Left ventricle myocardium inferior (tissue), 1 donor: ENCODE measurements at places on chromosomes 3 and 15.

- no peaks in the 10 kb centered on the region for H3K36me3 ChIP-seq
- peaks cover 5% of the 10 kb centered on the region for H3K4me1 ChIP-seq
- H3K27me3 ChIP-seq: no peaks in the 10 kb centered on the region
- no peak overlapping the region for H3K27ac ChIP-seq
These were observed 967.8 kb upstream of the CFAP20DC start for GRCh38 chr3:60017631-60018030.

DNA sequence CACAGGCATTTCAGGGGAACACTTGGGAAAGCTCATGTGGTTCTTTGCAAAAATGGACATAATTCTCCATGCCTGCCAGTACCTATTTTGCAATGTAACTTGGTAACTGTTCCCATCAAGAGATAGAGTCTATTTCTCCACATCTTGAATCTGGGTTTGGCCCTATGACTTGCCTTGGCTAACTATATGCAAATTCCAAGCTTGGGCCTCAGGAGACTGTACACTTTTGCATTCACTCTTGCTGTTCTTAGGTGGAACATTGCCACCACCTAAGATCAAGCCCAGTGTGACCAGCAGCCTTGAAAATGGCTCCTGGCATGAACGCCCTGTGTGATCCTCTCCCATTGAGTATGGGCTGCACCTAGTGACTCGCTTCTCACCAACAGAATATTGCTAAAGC is 19.8 kb upstream of the SMAD6 start:
- peaks cover 34% of the 10 kb centered on the region for H3K4me1 ChIP-seq
- no peak overlapping the region for H3K4me3 ChIP-seq
- H3K27ac ChIP-seq: no peak overlapping the region
- no peaks in the 10 kb centered on the region for H3K36me3 ChIP-seq
- H3K27me3 ChIP-seq: no peaks in the 10 kb centered on the region

DNA sequence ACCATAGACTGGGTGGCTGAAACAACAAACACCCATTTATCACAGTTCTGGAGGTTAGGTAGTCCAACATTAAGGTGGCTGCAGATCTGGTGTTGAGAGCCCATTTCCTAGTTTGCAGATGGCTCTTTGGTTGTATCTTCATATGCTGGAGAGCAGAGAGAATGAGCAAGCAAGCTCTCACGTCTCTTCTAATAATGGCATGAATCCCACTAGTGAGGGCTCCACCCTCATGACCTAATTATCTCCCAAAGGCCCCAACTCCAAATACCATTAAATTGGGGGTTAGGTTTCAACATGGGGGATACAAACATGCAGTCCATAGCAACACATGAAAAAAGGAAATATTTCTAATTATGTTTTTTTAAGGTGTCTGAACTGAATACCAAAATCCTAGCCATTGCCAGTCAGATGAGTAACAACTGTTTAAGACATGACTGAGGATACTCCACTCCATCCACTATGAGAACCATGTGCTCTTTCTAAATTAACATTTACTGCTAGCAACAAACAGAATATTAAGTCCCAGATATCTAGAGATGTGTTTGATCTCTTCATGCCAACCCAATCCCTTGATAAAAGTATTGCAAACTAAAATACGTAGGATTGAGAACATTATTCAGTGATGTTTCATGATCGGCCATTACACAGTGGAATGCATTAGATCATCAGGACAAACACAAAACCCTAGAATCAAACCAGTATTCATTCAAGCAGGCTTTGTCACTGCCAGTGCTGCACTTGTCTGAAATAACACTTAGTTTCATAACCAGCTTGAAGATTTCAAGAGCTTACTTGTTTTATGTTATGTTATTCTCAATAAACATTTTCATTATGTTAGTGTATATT is 340.3 kb downstream of the SLC9A9 start:
- no peaks in the 10 kb centered on the region for H3K36me3 ChIP-seq
- H3K4me3 ChIP-seq: no peak overlapping the region
- no peaks in the 10 kb centered on the region for H3K27me3 ChIP-seq
- no peaks in the 10 kb centered on the region for H3K4me1 ChIP-seq

GRCh38 chr3:138356730-138357405 is 8.5 kb downstream of the MRAS start:
- H3K36me3 ChIP-seq: peaks cover 10% of the 10 kb centered on the region
- H3K27ac ChIP-seq: peak overlapping the region; percentile 92
- DNase-seq: no peak

- no peak overlapping the region for H3K27ac ChIP-seq
- H3K36me3 ChIP-seq: no peaks in the 10 kb centered on the region
- no peak overlapping the region for H3K4me3 ChIP-seq
- no peaks in the 10 kb centered on the region for H3K27me3 ChIP-seq
- no peak for DNase-seq
- H3K4me1 ChIP-seq: peaks cover 2% of the 10 kb centered on the region
These were observed 134.9 kb downstream of the EPHB1 start for GRCh38 chr3:134929976-134930375.

GRCh38 chr3:161203485-161204098 is 17.5 kb upstream of the NMD3 start:
- no peaks in the 10 kb centered on the region for H3K27me3 ChIP-seq
- H3K27ac ChIP-seq: no peak overlapping the region
- H3K4me1 ChIP-seq: no peaks in the 10 kb centered on the region
- DNase-seq: no peak

GRCh38 chr3:55701997-55702396 is 214.9 kb upstream of the WNT5A start:
- H3K36me3 ChIP-seq: no peaks in the 10 kb centered on the region
- DNase-seq: no peak
- no peaks in the 10 kb centered on the region for H3K4me1 ChIP-seq
- peaks cover 13% of the 10 kb centered on the region for H3K27me3 ChIP-seq
- H3K27ac ChIP-seq: no peak overlapping the region
- H3K4me3 ChIP-seq: no peak overlapping the region

GRCh38 chr3:194760494-194761137 is 74.9 kb downstream of the FAM43A start:
- no peak overlapping the region for H3K4me3 ChIP-seq
- DNase-seq: no peak
- peak overlapping the region; percentile 20 for H3K27ac ChIP-seq
- no peaks in the 10 kb centered on the region for H3K27me3 ChIP-seq
- H3K36me3 ChIP-seq: no peaks in the 10 kb centered on the region
- peaks cover 34% of the 10 kb centered on the region for H3K4me1 ChIP-seq

DNA sequence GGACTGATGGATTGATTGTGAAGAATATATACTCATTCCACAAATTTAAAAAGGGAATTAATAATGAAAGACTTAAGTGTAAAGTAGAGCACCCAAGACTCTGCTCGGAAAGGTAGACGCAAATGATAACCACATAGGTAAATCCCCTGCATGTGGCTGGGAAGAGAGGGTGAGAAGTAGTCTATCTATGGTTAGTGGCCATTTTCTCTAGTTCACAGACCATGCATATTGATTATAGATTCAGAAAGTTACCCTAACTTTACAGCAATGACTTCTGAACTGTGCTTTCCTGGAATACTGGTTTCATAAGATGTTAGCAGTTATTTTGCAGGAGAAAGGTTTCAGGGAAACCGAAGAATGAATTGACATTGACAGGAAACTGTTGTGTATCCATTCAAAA is 51.7 kb downstream of the CASR start:
- no peaks in the 10 kb centered on the region for H3K4me1 ChIP-seq
- no peak overlapping the region for H3K27ac ChIP-seq
- peaks cover 36% of the 10 kb centered on the region for H3K27me3 ChIP-seq
- no peaks in the 10 kb centered on the region for H3K36me3 ChIP-seq

DNA sequence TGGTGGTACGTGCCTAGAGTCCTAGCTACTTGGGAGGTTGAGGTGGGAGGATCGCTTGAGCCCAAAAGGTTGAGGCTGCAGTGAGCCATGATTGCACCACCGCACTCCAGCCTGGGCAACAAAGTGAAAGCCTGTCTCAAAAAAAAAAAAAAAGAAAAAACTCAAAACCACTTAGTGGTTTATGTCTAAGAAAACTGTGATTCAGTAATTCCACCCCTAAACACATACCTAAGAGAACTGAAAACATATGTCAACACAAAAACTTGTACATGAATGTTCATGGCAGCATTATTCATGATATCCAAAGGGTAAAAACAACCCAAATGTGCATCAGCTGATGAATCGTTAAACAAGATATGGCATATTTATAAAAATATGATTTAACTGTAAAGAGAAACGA is 14.3 kb downstream of the SPG21 start:
- DNase-seq: no peak
- H3K4me3 ChIP-seq: no peak overlapping the region
- peaks cover 83% of the 10 kb centered on the region for H3K36me3 ChIP-seq
- no peaks in the 10 kb centered on the region for H3K4me1 ChIP-seq
- no peaks in the 10 kb centered on the region for H3K27me3 ChIP-seq

DNA sequence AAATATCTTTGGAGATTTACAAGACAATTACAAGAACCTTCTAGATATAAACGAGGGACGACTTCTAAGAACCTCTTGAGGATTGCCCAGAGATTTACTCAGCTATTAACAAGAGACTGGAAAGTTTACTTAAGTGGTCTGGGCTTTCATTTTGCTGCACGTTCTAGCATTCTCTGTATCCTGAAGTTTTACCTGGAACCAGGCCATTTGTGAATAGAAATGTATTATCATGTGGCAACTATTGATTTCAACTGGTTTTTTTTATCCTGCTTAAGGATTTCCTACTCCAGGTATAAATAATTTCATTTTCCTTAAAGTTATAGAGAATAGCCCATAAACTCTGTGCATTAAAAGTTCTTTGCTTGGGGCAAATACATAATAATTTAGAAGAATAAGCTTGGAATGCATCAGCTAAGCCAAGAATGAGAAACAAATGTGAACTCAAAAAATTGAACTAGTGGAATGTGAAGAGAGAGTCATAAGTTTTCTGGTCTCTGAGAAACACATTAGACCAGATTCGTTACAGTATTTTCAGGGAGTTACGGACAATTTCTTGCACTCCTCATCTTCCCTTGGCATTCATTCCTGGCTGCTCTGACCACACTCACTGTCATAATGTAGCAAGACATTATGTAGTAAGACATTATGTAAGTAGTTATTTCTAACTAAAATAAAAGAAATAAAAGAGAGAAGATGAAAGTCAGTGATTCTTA is 1.3 kb downstream of the AQP9 start:
- no peak overlapping the region for H3K4me3 ChIP-seq
- H3K27me3 ChIP-seq: peaks cover 15% of the 10 kb centered on the region
- no peaks in the 10 kb centered on the region for H3K36me3 ChIP-seq
- no peak overlapping the region for H3K27ac ChIP-seq
- no peak for DNase-seq

- H3K4me1 ChIP-seq: no peaks in the 10 kb centered on the region
- DNase-seq: no peak
- H3K36me3 ChIP-seq: no peaks in the 10 kb centered on the region
- no peak overlapping the region for H3K4me3 ChIP-seq
- H3K27ac ChIP-seq: no peak overlapping the region
- peaks cover 40% of the 10 kb centered on the region for H3K27me3 ChIP-seq
These were observed 29.1 kb upstream of the LYZL4 start for GRCh38 chr3:42439261-42440115.

DNA sequence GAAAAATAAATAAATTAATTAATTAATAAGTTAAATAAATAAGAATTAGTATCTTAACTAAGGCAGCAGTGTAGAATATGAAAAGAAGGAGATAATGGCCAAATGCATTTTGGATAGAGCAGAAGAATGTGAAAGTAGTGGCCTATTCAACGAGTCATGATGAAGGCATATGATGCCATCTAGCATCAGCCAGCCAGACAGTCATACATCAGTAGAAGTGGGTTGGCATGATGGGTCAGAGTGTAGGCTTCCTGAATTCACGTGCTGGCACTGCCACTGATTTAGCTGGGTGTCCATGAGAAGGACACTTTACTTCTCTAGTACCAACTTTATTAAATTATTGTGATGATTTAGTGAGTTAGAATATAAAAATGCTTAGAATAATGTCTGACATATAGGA is 256.1 kb upstream of the ARPP21 start:
- DNase-seq: no peak
- no peaks in the 10 kb centered on the region for H3K27me3 ChIP-seq
- H3K4me1 ChIP-seq: no peaks in the 10 kb centered on the region
- H3K36me3 ChIP-seq: no peaks in the 10 kb centered on the region

DNA sequence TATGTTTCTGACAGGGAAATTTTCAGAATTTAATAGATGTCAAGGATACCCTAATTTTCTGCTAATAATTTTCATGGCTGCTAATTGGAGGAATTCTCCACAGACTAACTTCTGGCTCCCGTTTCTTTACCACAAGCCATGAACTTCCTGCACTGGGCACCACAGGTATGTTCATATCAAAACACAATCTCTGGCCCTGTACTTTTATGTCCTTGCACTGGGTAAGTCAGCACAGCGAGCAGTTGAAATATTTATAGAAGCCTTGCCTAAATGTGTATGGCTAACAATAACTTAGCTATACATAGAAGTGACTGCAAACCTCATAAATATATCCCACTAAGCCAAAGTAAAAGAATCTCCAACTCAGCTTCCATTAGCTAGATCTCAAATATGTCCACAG is 246.9 kb downstream of the ZIC1 start:
- no peaks in the 10 kb centered on the region for H3K27me3 ChIP-seq
- H3K4me3 ChIP-seq: no peak overlapping the region
- no peaks in the 10 kb centered on the region for H3K36me3 ChIP-seq
- no peak overlapping the region for H3K27ac ChIP-seq

GRCh38 chr3:126448893-126449180 is 26.9 kb downstream of the ZXDC start:
- H3K36me3 ChIP-seq: peaks cover 57% of the 10 kb centered on the region
- no peak overlapping the region for H3K27ac ChIP-seq
- no peaks in the 10 kb centered on the region for H3K27me3 ChIP-seq
- H3K4me3 ChIP-seq: no peak overlapping the region
